Mesenteric fat pad (tissue), 1 donor: ENCODE measurements at places on chromosomes 6 and 20. TPM values are rescaled to one million over a fixed set of nuclear protein-coding genes. Genes with fewer than 3 reads are reported as not detected.

- no peak for DNase-seq
Observed at GRCh38 chr6:30942338-30943060, 1.7 kb downstream of the MUCL3 start.

Gene OOEP
- total RNA-seq = not detected

Gene ZKSCAN8
- 15.1 TPM for total RNA-seq

Gene DDX43
- total RNA-seq = 0.32 TPM

GRCh38 chr6:40077736-40078135 is 143.5 kb upstream of the MOCS1 start:
- DNase-seq = no peak

Gene WFDC10A
- total RNA-seq = not detected

DNA sequence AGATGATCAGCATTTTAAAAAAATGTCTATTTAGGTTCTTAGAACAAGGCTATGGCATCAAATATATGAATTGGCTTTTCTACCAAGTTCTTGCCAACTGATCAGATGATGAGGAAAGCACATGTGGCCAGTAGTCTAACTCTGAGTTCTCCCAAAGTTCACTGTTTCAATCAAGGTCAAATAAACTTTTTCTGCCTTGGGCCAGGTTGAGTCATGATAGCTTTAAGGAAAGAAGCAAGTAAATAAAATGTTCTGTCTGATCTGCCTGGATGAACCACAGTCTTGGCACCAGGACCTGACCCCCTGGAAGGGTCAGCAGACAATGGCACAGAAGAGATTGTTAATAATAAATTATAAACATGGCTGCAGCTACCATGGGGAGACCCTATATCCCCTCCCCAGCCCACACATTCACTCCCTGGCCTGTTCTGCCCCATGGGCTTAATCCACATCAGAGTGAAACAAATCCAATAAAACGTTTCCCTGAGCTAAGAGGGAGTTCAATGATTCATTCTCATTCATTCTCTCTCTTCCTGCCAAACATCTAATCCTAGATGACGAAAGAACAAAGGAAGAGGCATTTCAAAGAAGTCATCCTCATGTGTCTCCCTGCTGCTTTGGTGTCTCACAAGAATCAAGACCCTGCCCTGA is 661.6 kb downstream of the DHX35 start:
- DNase-seq = no peak

GRCh38 chr20:49508435-49509199 is 26.1 kb upstream of the KCNB1 start:
- no peak for DNase-seq

Gene AGER
- total RNA-seq = 5.7 TPM
